Activated T-cell treated with anti-CD3 and anti-CD28 coated beads, Interleukin-2, amount 50 U/mL, for 1 hour (primary cell): ENCODE measurements at places on chromosomes 3 and 15.
A peak's percentile ranks its signal among the peaks of the same experiment; 100 is the strongest.

DNA sequence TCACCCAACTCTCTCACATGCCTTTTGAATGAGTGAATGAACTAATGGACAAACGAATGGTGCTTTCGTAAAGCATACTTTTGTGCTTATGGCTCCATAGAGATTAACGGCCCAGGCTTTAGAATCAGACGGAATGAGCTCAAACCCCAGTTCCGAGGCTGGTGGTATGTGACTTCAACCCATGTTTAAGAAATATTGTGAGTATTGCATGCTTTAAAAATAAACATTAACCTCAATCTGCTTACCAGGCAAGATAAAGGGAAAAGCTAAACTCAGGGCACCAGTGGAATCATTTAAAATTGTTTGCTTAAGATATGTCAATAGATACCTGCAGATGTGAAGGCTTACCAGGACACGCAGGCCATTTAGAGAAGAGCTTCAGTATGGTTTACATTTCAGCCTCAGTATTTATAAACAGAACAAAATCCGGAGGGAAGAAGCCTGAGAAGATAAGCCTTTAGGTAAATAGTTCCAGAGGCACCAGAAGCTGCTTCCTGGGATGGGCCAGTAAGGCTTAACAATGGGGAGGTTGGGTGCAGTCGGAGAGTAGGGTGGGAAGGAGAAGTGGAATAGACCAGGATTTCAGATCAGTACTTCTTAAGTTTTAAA lies 186.4 kb downstream of the ADAMTS9 start:
- no peak for DNase-seq

DNA sequence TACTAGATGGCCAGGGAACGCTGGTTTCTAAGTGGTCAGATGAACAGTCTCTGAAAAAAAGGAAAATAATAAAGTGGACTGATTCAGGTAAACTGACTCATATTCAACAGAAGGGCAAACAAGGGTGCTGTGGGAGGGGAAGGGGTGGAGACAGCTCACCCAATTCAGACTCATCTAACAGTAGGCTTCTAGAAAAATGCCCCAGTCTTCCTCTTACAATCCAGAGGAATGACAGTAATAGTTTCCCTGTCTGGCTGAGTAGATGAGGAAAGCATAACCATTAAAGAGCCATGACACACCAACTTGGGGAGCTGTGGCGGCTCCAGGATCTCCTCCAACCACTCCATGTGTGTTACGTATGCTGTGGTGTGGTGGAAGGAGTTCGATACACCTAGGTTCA lies 231.4 kb upstream of the UMPS start:
- DNase-seq: no peak

DNA sequence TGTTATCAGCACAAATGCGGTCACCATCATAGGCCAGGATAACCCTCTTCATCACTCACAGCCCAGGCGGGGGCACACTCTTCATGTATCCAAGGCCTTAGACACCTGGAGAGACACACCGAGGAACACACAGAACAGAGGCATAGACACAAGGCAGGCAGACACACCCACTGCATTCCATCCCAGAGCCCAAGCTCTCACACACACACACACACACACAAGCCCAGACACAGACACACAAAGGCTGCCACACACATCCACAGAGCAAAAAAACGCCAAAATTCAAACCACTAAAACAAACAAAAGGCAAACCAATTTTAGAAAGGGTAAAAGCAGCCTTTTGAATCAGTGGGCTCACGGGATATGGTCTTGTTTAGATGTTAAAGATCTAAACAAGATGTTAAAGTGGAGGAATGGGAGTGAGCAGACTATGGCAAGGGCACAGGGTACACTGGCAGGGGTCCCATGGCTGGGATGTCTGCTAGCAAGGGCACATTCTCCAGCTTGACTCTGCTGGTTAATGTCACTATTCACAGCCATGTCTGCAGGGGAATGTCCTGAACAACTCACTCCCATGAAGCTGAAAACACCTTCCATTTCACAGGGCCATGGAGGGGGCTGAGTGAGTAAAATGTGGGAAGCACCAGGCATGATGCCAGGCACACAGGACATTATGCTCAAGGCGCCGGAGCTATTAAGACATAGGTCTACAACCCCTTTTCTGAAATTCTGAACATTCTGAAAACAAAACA lies 14.9 kb upstream of the CRABP1 start:
- DNase-seq: no peak

- DNase-seq: no peak
These were observed 67.3 kb upstream of the SKIL start for GRCh38 chr3:170290194-170290593.

GRCh38 chr3:133374708-133375402 lies 25.0 kb upstream of the BFSP2 start:
- DNase-seq: no peak

DNA sequence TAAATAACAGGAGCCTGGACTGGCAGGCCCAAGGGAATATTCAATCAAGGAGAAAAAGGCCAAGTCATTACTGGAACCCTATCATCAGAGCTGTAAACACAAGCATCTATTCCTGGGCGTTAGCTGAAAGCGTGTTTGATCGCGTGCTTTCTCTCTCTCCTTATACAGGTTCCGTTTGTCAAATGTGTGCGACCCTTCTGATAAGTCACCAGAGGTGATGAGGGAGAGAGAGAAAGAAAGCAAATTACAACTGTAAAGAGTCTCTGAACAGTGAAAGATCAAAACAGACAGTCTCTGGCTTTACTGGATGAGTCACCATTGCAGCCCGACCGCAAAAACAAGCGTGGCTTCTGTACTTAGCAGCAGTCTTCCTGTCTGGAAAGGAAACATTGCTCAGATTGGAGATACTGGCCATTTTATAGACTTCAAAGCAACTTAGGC lies 39.5 kb upstream of the TPRG1 start:
- peak; percentile 68 for DNase-seq

GRCh38 chr3:29898171-29898965 lies 617.5 kb downstream of the RBMS3 start:
- DNase-seq: no peak

GRCh38 chr3:195077611-195078540 lies 193.1 kb downstream of the XXYLT1 start:
- no peak for DNase-seq

DNA sequence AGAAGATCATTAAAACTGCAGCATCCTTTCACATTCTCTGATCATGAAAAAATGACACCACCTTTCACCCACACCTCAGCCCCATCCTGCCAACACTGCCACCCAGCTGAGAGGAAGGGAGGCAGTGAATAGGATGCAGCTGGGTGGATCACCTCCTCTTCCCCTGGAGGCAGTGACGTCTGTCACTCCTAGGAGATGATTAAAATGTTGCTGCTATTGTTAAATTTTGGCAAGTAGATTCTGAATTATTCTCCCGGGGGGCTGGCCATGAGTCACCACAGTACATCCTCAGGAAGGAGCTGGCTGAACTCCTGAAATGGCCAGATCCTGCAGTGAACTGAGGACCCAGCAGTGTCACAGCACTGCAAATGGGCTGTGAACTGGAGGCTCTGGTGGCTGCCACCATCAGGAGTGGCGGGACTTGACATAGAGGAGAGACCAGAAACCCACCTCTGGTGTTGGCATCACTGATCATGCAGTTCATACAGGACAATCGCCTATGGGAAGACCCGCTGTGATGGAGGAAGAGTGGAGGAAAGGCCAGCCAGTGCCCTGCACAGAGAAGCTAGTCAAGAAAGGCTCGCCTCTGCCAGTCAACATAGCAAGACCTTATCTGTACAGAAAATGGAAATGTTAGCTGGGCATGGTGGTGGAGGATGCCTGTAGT lies 199.1 kb downstream of the FAM43A start:
- no peak for DNase-seq

GRCh38 chr15:41490355-41490754 lies 3.3 kb upstream of the ITPKA start:
- DNase-seq: no peak

DNA sequence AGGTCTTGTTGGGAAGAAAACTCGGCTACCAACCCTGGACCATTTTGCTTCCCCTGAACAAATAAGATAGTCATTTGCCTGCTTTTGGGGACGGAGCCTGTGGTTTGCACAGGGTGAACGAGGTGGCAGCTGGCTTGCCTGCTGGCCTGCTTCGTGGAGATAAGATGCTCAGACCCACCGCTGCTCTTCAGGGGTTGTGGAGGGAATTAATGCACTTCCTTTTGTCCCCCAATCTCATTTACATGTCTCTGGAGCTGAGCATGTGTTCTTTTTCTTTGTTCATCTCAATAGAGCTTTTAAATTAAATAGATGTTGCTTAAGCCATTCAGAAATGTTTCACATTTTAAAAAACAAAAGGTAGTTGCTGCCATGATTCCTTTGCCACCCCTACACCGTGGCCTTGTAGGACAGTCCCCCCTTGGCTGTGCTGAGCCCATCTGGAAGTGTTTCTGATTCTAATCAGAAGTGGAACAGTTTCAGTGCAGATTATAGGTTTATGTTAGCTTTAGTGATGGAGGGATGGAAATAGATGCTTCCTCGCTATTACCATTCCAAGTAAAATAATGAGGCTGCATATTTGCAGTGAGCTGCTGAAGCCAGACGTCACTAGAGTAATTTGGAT lies 25.6 kb downstream of the APBA2 start:
- DNase-seq: no peak

DNA sequence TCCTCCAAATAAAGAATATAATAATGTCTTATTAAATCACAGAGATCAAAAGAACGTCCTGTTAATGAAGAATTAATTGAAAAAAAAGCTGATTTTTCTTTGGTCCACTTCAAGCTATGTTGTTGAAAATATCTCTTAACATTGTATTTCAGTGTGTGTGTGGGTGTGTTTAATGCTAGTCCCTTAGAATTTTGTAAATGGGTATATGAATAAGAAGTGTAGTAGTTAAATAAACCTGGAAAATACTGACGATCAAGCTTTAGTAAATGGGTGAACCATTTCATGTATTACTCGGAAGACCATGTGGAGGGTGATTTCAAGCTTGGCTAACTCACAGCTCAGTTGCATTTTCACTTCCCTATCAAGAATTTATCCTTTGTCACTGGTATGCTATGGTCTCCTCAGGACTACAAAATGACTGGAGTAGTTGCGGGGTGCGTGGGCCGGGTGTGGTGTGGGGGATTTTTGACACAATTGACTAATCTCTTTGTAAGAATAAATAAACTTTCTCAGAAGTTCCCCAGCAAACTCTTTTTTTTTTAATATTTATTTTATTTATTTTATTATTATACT lies 586.4 kb downstream of the GRM7 start:
- no peak for DNase-seq

DNA sequence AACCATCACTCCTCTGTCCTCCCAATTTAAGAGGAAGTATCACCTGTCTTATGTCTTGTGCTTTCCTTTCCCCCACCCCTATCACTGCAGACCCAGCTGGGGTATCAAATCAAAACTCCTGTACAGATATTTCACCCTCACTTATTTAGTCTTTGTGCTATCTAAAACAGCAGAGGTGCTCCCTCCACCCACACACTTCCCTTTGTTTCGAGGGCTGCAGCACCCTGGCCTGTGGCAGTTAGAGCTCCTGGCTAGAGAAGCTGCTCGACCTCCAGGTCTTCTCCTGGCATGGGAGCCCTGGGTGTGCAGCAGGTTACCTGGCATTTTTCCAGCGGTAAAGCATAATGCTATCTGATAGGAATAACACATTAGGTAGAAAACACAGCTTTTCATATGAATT lies 181.4 kb upstream of the BCL6 start:
- no peak for DNase-seq

- no peak for DNase-seq
These were observed 74.1 kb upstream of the SYN2 start for GRCh38 chr3:11930084-11930483.

DNA sequence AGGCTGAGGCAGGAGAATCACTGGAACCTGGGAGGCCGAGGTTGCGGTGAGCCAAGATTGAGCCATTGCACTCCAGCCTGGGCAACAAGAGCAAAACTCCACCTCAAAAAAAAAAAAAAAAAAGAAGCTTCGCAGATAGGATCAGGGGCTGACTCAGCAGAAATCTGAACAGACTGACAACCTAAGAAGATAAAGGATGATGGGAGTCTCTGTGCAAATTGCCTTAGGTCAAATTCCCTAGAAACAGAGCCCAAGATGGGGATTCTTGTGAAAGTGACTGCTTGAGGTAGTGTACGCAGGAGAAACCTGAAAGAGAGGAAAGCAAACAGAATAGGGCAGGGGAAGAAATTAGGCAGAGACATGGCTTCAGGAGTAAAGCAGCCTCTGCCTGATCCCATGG lies 160.8 kb upstream of the LRIG1 start:
- DNase-seq: no peak

DNA sequence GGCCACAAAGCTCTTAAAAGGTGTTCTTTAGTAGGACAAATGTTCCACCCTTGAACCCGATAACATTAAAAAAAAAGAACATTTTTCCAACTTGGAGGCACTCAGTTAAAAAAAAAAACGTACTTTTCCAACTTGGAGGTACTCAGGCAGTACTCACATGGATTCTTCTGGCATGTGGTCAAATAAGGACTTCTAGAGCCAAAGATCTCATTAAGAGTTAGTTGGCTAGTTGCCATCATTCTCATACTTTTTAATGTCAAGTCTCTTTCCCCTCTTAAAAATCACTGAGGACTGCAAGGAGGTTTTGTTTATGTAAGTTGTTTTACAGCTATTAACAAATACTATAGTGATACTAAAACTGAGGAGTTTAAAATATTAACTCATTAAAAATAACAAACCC lies 101.0 kb downstream of the CADPS start:
- DNase-seq: no peak

DNA sequence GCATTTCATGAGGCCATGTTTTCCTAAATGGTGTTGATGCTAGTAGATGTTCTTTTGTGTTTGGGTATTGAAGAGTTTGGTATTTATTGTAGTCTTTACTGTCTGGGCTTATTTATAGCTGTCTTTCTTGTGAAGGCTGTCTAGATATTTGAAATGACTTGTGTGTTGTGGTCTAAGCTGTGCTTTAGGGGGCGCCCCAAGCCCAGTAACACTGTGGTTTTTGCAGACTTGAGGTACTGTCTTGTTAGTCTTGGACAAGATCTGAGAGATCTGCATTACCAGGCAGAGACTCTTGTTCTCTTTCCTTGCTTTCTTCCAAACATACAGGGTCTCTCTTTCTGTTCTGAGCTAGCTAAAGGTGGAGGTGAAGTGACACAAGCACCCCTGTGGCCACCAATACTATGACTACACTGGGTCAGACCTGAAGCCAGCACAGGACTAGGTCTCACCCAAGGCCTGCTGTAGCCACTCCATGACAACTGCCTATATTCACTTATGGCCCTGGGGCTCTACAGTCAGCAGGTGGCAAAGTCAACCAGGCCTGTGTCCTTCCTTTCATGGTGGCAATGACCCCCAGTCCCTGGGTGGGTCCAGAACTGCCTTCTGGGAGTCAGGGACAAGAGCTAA lies 152.1 kb upstream of the TBC1D5 start:
- DNase-seq: peak; percentile 29

DNA sequence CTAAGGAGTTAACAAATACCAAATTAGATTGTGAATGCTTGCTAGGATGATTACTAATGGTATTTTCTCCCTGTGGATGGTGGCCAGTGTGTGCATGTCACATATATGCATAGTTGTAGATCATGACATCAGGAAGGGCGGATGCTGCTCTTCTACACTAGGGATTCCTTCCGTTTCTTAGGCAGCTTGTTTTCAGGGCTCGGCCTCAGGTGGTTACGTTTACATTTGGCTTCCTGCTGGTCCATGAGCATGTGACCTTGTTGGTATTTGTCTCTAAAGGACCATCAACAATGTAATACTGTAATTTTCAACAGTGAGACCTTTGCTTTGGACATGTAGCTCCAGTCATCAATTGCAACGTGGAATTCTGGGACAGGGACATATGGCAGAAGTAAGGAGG lies 221.4 kb downstream of the NR1D2 start:
- no peak for DNase-seq

- no peak for DNase-seq
These were observed 21.7 kb upstream of the PLXND1 start for GRCh38 chr3:129628169-129628522.
